Stomach (tissue), 19 donors: ENCODE measurements at places on chromosomes 5 and 9. TPM values are rescaled to one million over a fixed set of nuclear protein-coding genes. Genes with fewer than 3 reads are reported as not detected.

The ARSI gene
- 2.3 TPM for total RNA-seq

The PCDHB11 gene
- not detected for total RNA-seq

The PAEP gene
- not detected for total RNA-seq

The CCL27 gene
- total RNA-seq = 1.3 TPM

- no peak overlapping the region for H3K4me3 ChIP-seq
- DNase-seq = peak; percentile 1
- H3K27me3 ChIP-seq = no peaks in the 10 kb centered on the region
- H3K36me3 ChIP-seq = no peaks in the 10 kb centered on the region
- H3K4me1 ChIP-seq = peaks cover 25% of the 10 kb centered on the region
Observed at GRCh38 chr5:135249658-135250057, 149.4 kb downstream of the MACROH2A1 start.

DNA sequence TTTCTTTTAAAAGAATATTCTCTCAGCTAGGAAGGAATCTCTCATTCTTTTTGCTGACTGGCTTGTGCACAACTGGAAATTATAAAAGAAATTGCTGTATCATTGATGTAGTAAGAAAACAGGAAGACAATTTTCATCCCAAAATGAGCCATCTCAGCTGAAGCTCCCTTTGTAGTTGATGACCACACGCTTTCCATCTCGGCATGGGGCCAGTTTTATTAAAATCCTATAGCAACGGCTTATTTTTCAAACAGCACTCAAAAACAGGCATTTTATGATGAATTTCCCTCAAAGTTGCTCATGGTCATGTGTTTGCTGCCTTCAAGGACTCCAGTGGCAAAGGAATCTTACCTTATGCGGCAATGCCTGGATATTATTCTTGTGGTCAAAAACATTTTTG, 62.4 kb upstream of the GLIS3 start:
- no peak overlapping the region for H3K4me3 ChIP-seq
- H3K4me1 ChIP-seq = no peaks in the 10 kb centered on the region
- no peak overlapping the region for H3K27ac ChIP-seq
- no peaks in the 10 kb centered on the region for H3K36me3 ChIP-seq
- no peaks in the 10 kb centered on the region for H3K27me3 ChIP-seq

DNA sequence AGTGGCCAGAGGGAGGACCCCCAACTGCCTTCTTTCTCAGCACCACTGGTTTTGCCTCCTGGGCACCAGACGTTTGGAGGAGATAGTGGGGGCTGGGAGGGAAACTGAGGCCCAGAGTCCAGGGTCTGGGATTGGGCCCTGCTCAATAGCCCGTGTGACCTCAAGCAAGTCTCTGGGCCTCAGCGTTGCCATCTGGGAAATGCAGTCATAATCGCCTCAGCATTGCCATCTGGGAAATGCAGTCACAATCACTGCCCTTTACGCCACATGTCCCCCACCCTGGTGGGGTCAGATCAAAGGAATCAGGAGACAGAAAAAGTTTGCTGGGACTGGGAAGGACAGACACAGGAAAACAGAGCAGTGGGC, 1.6 kb downstream of the SH2D3C start:
- no peaks in the 10 kb centered on the region for H3K27me3 ChIP-seq
- no peaks in the 10 kb centered on the region for H3K36me3 ChIP-seq
- peaks cover 15% of the 10 kb centered on the region for H3K4me1 ChIP-seq
- no peak for DNase-seq
- peak overlapping the region; percentile 35 for H3K4me3 ChIP-seq

DNA sequence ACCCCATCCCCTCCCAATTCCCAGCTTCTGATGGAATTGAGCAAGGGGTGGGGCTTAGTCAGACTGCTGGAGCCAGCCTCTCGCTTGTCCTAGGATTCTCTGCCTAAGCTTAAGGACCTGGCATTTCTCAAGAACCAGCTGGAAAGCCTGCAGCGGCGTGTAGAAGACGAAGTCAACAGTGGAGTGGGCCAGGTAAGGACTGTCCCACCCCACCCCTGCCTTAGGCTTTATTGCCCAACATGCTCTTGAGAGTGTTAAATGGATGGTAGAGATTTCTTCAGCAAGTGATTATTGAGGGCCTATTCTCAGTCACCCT, 1.1 kb downstream of the SLC35A4 start:
- H3K27ac ChIP-seq = no peak overlapping the region
- peaks cover 53% of the 10 kb centered on the region for H3K36me3 ChIP-seq
- peaks cover 73% of the 10 kb centered on the region for H3K4me1 ChIP-seq
- H3K27me3 ChIP-seq = no peaks in the 10 kb centered on the region
- H3K4me3 ChIP-seq = peak overlapping the region; percentile 73
- no peak for DNase-seq

DNA sequence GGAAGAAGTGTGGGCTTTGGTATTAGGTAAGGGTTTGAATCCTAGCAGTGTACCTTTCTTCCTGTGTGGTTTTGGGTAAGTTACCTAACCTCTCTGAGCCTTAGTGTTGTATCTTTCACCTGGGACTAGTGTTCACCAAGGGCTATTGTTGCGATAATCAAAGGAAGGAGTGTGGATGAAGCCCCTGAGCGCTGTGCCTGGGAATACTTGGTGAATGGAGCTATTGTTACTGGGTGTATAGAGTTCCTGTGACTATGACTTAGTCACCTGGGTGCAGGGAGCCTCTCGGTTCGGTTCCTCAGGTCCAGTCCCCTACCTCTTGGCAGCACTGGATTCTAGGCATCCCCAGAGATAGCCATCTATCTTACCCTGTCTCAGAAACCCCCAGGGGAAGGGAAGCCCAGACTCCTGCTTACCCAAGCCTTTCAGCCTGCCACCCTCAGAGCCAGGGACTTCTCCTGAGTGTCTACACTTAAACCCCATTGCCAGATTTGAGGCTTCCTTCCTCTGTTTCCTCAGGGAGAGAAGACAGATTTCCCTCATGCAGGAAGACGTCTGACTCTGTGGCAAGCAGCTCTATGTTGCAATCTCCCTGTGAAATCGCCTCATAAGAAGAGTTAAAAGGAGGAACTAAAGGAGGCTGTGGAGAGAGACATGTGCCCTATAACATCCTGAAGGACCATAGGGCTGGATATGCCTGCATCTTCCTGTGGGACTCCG, 181.0 kb upstream of the PITX1 start:
- H3K36me3 ChIP-seq = no peaks in the 10 kb centered on the region
- H3K27ac ChIP-seq = no peak overlapping the region
- no peaks in the 10 kb centered on the region for H3K27me3 ChIP-seq
- H3K4me1 ChIP-seq = no peaks in the 10 kb centered on the region
- peak; percentile 21 for DNase-seq

DNA sequence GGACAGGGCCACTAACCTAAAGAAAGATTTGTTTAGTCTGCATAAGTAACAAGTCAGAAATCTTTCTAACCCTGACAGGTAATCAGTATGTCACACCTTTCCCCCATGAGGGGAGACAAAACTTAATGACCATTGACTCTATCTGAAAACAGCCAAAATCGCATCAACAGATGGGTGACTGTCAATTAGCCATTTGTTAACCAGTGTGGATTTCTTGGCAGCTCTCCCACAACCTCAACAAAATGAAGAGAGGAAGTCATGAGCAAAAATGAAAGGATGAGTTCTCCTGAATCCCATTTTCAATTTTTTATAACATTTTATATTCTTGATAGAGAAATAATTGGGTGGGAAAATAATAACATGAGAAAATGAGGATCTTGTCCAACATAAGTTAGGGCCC, 84.6 kb upstream of the SNX2 start:
- no peak for DNase-seq
- no peaks in the 10 kb centered on the region for H3K27me3 ChIP-seq
- H3K4me3 ChIP-seq = no peak overlapping the region
- no peaks in the 10 kb centered on the region for H3K36me3 ChIP-seq
- H3K27ac ChIP-seq = no peak overlapping the region

DNA sequence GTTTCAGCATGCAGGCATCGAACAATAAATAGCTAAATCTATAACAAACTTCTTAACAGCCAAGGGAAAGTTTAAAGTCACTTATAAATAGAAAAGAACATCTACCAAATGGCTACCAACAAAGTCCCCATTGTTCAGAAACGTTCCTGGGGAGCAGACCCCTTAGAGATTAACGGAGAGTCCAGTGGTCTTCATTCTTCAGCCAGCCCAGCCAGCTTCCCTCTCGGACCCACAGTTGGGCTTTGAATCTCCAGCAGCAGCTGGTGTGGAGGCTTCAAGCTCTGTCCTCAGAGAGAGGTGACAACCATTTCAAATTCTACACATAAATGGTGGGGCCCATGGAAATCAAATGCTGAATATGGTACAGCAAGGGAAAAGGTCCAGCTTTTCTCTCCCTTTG, 11.2 kb downstream of the ENC1 start:
- H3K36me3 ChIP-seq = peaks cover 32% of the 10 kb centered on the region
- DNase-seq = no peak
- H3K4me3 ChIP-seq = no peak overlapping the region
- H3K27me3 ChIP-seq = no peaks in the 10 kb centered on the region
- H3K27ac ChIP-seq = no peak overlapping the region
